ENCODE measurements at places on chromosomes 5 and 9.

DNA sequence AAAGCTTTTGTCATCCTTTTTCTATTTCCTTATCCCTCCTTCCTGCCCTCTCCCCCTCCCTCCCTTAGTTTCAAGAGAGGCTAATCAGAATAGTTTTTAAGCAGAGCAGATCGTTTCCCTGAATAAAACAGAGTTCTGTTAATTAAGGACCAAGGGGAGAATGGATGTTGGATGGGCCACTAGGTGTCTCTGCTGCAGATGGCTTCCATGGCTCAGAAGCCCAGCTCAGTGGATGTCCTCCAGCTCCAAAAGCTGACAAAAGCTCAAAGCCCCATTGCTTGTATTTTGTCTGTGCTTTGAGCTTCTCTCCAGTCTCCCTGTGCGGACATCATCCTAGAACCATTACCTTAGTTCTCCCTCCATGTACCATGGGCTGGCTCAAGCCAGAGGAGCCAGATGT lies 21.0 kb upstream of the NPR3 start:
- no peak for DNase-seq

- DNase-seq = no peak
Observed at GRCh38 chr5:34827588-34828506, 11.1 kb upstream of the TTC23L start.

- no peak for DNase-seq
Observed at GRCh38 chr9:107242073-107243030, 40.7 kb upstream of the RAD23B start.

DNA sequence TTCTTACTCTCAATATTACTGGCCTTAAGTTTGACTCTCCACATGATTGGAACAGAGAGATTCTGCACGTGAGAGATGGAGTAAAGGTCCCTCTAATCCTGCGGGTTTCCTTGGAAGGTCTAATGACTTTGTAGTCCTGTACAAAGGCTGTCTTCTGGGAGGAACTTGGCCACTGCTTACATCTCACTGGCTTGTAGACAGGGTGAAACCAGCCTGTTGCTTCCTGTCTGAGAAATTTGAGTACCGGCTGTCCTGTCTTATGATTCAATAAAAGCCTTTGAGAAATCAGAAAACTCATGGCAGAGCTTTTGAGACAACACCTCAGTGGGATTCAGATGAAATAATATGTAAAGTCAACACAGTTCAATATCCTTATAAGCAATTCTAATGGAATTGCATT lies 43.0 kb downstream of the IL31RA start:
- no peak for DNase-seq

DNA sequence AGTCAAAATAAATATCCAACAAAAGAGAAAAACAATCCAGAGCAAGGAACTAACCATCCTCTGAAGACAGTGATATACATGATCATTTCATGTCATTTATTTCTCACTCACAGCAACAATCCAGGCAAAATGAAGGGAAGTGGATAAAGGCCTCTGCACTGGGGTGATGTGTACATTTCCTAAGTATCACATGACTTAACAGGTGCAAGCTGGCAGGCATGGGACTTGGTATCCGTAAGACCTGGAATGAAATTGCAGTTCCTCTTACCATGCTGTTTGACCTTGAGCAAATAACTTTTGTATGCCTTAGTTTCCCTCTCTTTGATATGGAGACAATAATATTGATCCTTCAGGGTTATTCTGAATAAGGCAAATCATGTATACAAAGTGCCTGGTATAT lies 77.6 kb downstream of the PRLR start:
- DNase-seq = no peak

- no peak for DNase-seq
Observed at GRCh38 chr9:110763568-110763967, 95.0 kb downstream of the MUSK start.

- no peak for DNase-seq
Observed at GRCh38 chr5:133828722-133829121, 139.7 kb downstream of the C5orf15 start.

All from stimulated activated CD8-positive, alpha-beta memory T cell treated with anti-CD3 and anti-CD28 coated beads, Interleukin-4, amount 100 ng/mL, for 1 hour (primary cell).